ENCODE measurements at places on chromosomes 3 and 15.
A peak's percentile ranks its signal among the peaks of the same experiment; 100 is the strongest.

- no peak for DNase-seq
Observed at GRCh38 chr15:84780492-84780891, 32.1 kb downstream of the ZNF592 start.

DNA sequence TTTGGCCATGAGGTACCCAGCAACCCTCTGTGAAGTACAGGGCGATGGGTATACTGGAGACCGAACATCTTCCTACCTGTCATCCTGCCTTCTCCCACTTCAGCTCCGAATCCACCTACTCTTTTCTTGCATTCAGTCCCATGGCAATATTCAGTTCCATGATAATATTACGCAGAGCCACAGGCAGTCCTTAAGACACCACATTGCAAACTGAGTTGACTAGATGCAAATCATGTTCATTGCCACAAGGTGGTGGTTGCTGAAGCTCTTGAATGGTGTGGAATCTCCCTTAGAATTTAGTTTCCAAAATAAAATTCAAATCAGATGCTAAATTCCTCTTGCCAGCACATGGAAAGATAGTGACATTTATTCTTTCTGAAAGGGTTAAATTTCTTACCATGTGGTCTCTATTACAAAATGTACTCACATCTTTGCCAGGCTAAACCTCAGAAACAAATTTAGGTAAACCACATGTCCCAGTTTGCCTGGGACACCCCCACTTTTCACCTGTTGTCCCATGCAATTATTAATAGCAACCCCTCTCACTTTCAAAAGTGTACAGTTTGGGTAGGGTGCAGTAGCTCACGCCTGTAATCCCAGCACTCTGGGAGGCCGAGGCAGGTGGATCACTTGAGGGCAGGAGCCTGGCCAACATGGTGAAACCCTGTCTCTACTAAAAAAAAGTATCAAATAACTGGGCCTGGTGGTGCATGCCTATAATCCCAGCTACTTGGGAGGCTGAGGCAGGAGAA, 1.7 kb upstream of the NME9 start:
- DNase-seq, result no peak

- no peak for DNase-seq
Observed at GRCh38 chr3:195139876-195140240, 131.1 kb downstream of the XXYLT1 start.

GRCh38 chr15:90872486-90873184, 4.2 kb downstream of the FURIN start:
- DNase-seq, result peak; percentile 11

DNA sequence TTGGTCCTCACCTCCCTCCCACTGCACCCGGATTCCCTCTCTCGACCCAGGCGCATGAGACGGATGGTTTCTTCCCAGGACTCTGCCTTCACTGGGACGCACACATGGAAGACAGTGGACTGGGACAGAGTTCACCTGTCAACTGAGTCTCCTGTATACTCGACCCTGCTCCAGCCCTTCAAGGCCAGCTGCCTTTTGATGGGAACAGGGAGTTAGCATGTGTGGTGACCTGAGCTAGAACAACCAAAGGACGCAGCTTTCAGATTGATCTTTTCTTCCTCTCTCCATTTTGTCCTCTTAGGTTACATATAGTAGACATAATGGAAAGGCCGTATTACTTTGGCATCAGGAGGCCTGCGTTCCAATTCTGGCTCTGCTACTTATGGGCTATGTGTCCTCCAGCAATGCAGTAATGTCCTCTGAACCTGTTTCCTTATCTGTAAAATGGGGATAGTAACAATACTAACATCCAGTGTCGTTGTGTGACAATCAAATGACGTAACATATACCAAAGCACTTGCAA, 94.1 kb downstream of the PEX5L start:
- no peak for DNase-seq

DNA sequence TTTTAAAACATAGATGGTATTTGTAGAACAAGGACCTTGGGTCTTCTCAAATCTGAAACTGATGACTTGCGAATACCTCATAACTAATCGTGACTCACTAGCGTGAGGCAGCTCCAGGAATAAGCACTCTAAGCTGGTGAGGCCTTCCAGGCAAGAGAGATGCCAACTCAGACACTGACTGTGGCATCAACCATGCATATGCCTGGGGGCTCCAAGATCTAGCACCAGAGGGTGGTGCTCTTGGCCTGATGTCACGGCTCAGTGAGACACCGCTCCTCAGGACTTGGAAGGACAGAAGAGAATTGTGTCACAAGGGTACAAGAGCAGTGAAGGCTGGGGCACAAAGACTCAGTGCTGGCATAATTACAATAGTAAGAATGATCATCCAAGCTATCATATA, 125.0 kb upstream of the TRIM42 start:
- DNase-seq, result no peak

- DNase-seq, result no peak
Observed at GRCh38 chr3:121836481-121836880, 1.5 kb downstream of the EAF2 start.
